ENCODE measurements at places on chromosomes 7 and 10.

- DNase-seq: no peak
Observed at GRCh38 chr7:39161903-39162302, 184.2 kb downstream of the POU6F2 start.

DNA sequence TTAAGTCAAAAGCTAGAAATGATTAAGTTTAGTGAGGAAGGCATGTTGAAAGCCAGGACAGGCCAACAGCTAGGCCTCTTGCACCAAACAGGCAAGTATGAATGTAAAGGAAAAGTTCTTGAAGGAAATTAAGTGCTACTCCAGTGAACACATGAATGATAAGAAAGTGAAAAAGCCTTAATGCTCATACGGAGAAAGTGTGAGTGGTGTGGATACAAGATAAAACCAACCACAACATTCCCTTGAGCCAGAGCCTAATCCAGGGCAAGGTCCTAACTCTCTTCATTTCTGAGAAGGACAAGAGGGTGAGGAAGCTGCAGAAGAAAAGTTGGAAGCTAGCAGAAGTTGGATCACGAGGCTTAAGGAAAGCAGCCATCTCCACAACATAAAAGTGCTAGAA lies 53.0 kb downstream of the DNAJC1 start:
- DNase-seq: no peak

GRCh38 chr7:47957156-47957555 lies 8.9 kb upstream of the PKD1L1 start:
- no peak for DNase-seq

DNA sequence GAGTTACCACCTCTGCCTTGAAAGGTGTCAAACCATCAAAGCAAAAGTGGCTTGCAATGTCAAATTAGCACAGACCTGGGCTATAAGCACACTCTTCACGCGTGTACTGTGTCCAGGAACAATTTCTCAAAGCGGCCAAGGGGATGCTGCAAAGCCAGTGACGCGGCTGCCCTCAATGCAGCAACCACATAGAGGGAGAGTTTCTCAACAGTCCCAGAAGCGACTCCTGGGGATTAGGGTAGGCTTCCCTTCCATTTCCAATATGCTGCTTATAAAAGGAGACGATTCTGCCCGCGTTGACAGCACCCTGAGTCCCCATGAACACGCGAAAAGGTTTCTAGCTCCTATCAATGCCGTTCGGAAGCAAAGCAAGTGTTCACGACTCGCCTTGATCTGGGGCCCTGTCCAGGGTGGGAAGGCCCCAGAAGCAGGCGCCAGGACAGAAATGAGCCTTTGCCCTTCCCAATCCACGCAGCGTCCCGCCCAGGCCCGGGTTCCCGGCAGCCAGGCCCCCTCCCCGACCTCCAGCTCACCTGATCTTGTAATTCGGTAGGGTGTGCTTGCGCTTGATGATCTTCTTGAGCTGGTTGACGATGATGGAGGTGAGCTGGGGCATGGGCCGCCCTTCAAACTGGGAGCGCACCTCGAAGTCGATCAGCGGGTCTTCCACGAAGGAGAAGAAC lies 1.3 kb downstream of the PDZD8 start:
- DNase-seq: no peak
